ENCODE measurements at places on chromosomes 11 and 22.

- DNase-seq = no peak
Measured at GRCh38 chr11:34510218-34510617, 3.4 kb downstream of the ELF5 start.

- no peak for DNase-seq
Measured at GRCh38 chr11:31120428-31120827, 249.1 kb downstream of the DCDC1 start.

DNA sequence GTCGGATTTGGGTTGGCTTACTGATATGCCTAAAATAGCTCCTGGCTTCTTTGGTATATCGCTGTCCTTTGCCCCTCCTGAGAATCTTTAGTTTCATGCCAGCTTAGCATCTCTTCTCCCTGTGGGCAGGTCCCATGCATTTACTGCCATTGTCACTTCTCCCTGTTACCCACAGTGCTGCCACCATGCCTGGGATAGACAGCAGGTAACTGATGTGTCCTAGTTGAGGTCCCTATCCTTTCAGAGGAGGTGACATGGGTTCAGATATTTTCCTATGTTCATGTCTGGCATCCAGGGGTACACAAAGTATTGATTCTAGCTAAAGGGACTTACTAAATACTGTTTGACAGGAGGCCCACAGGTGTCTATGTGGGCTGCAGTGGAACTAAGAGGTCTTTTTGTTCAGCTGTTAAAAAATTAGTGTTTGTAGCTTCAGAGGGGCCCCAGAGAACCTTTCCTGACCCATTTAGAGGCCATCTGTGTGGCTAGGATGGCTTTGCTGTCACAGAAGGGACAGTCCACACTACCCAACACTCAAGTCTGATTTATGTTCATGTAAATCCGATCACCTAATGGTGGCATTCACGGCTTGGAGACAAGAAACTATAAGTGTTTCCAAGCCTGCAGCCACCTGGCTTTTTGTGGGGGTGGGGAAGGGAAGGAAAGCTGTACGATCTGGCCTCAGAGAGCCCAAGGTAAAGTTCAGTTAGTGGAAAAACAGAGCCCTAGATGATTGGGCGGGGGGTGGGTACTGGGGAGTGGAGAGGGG lies 8.5 kb downstream of the TIMP3 start:
- no peak for DNase-seq

GRCh38 chr22:33325232-33326004 lies 267.2 kb upstream of the SYN3 start:
- no peak for DNase-seq

DNA sequence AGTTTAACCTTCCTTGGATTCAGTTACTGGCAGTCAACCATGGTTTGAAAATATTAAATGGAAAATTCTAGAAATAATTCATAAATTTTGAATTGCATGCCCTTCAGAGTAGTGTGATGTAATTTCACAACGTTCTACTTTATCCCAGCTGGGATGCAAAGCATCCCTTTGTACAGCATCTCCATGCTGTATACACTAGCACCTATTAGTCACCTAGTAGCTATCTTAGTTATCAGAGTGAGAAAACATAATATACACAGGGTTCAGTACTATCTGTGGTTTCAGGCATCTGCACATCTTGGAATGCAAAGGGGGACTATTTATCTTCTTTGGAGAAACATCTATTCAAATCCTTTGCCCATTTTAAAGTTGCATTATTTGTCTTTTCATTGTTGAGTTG lies 30.8 kb downstream of the CBL start:
- no peak for DNase-seq
